ENCODE measurements at places on chromosomes 13 and 19.

- DNase-seq: no peak
Observed at GRCh38 chr13:100399455-100399854, 189.1 kb downstream of the GGACT start.

DNA sequence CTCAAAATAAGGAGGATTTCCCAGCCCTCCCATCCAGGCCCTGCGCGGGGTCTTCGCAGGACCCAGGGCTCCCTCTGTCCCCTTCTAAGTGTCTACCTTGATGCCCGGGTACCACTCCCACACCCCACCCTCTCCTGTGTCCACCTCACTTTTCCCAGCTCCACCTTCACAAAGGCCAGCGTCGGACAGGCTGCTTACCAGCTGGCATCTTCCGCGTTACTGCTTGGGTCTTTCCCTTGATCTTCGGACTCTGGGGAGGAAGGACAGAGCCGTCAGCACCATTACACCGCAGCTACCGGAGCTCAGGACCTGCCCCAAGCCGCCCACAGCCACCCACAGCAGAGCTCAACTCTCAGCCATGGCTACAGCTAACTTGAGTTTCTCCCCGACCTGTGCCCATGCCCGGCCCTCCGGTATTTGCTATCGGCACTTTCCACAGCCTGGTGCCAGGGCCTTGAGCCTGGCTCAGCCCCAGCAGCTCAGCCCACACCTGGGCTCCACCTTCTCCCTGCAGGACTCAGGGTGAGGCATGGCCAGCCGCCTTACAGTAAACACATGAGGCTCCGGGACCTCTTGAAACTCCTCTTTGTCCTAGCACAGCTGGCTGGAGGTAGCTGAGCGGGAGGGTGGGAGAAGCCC is 3.8 kb downstream of the C13orf46 start:
- DNase-seq: no peak

GRCh38 chr13:97810152-97810551 is 143.3 kb upstream of the IPO5 start:
- DNase-seq: no peak

GRCh38 chr13:44437356-44438233 is 64.0 kb downstream of the SERP2 start:
- DNase-seq: peak; percentile 59

DNA sequence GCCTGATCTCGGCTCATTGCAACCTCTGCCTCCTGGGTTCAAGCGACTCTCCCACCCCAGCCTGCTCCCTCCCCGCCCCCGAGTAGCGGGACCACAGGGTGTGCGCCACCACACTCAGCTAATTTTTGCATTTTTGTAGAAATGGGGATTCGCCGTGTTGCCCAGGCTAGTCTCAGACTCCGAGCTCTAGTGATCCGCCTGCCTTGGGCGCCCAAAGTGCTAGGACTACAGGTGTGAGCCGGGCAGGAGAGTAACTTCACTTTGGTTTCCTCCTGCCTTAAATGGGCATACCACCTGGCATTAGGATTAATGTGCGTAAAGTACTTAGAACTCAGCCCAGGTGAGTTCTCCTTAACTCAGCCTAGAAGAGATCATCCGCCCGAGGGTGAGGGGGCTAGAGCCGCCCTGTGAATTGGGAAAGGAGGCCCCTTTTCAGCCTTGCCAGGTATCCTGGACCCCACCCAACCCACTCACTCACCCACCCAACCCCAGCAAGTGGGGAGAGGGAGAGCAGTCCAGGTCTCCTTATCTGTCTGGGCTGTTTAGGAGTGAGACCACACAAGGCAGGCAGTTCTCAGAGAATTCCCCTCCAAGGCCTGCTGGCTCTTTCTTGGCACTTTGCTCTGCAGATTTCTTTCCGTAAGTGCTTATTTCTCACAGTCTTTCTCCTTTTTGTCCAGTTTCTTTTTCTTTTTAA is 1.2 kb upstream of the ZFP36 start:
- no peak for DNase-seq

- DNase-seq: peak; percentile 28
Observed at GRCh38 chr13:45280751-45281634, 60.0 kb downstream of the TPT1 start.

- DNase-seq: no peak
Observed at GRCh38 chr13:30587231-30587630, 30.5 kb upstream of the USPL1 start.

DNA sequence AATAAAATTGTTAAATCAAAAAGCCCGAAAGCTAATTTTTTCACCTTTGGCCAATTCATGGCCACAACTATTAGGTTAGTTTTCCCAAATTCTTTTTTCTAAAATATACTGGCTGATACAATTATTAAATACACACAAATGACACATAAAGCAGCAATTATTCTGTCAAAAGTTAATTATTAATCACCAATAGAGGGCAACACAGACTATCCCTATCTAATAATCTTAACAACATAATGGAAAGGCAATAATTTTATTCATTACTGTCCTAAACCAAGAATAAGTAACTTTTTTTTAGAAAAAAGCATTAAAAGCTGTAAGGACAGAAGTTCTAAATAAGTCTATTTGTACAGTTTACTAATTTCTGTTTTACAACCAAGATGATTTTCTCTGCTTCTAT is 51.7 kb downstream of the KATNAL1 start:
- no peak for DNase-seq

DNA sequence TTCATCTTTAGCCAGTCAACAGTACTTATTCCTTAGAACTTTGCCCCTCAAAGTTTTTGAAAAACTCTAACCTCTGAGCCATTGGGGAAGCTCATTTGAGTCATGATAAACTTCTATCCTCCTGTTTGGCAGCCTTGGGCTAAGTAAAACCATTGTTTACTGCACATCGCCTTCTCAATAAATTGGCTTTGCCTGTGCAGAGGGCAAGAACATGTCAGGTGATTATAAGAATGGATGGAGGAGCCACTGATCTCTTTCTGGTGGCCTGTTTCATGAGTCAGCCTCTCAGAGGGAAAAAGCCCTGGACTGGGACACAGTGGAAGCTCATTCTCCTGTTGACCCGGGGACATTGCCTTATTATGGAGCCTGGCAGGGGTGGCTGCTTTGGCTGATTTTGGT is 19.4 kb upstream of the PSG4 start:
- DNase-seq: no peak

- DNase-seq: no peak
Observed at GRCh38 chr19:2768365-2769132, 14.5 kb downstream of the SGTA start.

DNA sequence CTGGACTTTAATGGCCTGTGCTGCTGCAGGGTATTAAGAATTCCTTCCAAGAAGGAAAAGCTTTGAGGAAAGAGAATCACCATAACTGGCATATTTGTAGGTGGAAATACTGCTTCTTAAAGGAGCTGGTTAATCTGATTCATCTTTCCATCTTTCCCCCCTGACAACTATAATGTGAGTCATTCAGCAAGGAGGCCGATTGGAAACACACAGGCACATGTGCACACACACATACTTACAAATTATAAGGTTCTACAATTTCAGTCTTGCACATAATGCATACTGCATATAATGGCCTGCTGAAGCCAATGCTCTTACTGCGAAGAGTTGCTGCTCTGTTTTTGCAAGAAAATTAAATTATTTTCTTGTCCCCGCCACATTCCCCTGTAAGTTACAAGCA is 78.8 kb upstream of the TPP2 start:
- DNase-seq: no peak

GRCh38 chr13:44919104-44919804 is 70.0 kb downstream of the NUFIP1 start:
- no peak for DNase-seq

DNA sequence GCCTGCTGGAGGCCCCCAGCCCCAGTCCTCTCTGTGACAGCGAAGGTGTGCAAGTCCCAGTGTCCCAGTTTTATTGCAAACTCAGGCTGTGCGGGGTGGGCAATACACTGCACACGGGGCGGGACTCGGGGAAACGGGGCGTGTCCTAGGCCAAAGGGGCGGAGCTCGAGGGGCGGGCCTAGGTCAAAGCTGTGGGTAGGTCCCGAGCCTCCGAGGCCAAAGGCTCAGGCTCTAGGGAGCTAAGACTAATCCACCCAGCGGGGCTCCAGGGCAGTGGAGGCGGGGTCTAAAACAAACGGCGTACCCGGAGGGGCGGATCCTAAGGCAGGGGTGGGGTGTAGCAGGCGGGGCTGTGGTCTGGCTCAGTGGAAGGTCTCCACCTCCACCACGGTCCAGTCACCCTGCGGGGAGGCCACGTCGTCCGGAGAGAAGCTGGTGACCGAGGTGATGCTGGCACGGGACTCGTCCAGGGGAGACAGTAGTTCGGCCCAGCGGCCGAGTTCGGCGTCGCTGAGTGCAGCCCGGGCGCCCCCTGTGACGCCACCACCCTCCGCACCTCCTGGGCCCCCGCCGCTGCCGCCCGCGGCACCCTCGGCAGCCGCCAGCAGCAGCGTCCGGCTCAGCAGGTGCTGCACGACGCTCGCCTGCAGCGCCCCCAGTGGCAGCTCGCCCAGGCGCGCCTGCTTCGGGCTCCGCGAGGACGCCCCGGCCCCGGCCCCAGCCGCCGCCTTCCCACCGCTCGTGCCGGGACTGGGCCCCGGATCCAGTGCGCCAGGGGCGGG is 5.3 kb downstream of the PRR36 start:
- DNase-seq: peak; percentile 90

GRCh38 chr13:33272531-33273124 is 12.9 kb downstream of the STARD13 start:
- no peak for DNase-seq

DNA sequence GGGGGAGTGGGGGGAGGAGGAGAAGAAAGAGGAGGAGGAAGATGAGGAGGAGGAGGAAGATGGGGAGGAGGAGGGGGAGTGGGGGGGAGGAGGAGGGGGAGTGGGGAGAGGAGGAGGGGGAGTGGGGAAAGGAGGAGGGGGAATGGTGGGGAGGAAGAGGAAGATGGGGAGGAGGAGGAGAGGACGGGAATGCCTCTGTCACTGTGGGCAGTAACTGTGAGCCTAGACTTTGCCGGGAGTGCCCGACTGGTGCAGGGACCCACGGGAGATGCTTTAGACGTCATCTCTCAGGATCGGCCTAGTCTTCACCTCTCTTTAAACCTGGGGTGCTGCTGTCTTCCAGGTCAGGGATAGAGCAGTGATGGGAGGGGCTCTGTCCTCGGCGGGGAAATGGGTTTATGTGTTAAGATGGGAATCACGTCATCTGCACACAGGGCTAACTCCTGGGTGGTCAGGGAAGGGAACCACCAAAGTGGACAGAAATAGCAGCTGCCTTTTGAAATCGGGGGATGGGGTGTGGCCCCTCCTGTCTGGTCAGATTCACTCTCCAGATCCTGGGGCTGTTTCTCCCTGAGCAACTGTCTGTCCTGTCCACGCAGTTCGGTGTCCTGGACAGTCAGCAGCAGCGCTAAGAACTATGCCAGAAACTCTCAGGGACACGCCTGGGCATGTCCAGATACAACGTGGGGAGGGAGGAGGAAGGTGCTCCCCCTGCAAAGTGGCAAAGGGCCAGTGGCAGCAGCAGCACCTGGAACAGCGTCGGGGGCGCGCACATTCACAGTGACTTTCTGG is 26.9 kb downstream of the GAS6 start:
- no peak for DNase-seq

DNA sequence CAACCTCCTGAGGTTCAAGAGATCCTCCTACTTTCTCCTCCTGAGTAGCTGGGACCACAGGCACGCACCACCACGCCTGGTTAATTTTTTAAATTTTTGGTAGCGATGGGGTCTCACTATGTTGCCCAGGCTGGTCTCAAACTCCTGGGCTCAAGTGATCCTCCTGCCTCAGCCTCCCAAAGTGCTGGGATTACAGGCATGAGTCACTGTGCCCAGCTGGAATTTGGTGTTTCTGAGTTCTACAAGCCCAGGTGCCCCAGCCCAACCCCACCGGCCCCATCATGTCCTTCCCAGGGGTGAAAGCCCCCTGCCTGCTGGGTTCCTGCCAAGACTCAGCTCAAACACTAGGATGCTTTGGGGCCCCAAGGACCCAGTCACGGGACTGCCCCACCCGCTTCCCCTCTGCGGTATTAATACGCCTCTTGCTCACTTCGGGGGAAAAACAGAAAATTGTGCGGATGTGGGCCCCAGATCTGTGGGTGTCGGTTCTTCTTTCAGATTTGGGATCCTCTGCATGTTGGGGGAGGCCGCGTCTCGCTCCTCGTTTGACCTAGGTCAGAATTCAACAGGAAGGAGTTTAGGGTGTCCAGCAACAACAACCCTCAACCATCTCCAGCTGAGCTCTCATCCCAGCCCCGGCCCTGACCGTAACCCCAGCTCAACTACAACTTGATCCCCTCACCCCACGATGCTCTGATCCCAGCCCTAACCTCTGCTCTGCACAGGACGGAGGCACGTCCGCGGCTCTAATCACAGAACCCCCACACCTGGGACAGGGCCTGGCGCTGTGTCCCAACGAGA is 3.7 kb upstream of the FCER2 start:
- no peak for DNase-seq

DNA sequence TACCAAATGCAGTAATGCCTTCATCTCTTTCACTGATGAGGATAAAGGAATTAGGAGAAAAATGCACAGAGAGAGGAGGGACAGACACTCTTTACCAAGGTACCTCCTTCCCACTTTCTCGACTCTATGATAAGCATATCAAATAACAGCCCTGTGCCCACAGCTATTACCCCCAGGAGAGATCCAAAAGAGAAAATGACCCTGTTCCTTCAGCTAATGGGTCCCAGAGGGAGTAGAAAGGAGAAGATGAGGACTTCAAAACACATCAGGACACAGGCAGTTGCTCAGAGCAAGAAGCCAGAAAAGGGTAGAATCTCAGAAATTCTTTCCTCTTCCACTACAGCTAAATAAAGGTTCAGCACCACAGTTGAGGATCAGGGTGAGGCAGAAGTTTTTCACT is 80.6 kb downstream of the ABCC4 start:
- no peak for DNase-seq

DNA sequence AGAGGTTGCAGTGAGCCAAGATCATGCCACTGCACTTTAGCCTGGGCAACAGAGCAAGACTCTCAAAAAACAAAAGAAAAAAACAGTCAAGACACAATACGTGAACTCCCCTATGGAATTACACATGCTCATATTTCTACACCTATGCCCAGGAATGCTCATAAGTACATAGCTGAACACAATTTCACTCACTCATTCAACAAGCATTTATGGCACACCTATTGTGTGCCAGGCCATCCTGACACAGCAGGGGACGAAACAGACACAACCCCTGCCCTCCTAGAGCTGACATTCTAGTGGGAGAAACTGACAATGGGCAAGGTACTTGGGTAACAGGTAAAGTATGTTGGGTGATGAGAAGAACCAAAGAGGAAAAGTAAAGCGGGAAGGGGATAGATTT is 9.5 kb downstream of the AXL start:
- no peak for DNase-seq

DNA sequence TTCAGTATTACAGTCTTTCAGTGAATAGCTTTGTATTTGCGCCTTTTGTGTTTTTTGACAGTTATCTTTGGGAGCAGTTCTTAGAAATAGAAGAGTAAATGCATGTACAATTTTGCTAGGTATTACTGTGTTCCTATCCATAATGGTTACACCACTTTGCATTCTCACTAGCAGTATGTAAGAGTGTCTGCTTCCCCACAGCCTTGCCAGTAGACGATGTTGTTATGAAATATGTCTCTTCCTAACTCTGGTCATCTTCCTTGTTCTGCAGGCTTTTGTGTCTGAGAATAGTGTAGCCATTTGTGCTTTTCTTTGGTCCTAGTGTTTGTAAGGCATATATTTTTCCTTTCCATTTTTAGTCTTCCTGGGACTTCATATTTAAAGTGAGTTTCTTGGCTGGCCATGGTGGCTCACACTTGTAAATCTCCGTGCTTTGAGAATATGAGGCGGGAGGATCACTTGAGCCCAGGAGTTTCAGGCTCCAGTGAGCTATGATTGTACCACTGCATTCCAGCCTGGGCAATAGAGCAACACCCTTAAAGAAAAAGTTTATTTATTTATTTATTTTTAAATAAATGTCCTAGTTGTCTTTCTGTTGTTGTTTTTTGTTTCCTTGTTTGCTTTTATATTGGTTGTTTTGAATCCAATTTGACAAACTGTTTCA is 140.3 kb downstream of the PDS5B start:
- no peak for DNase-seq
